GM12878 (cell line): ENCODE measurements at places on chromosomes 4 and X.

- no peaks in the 10 kb centered on the region for H3K4me1 ChIP-seq
- no peak for DNase-seq
Observed at GRCh38 chrX:50865311-50865710, 45.2 kb upstream of the BMP15 start.

DNA sequence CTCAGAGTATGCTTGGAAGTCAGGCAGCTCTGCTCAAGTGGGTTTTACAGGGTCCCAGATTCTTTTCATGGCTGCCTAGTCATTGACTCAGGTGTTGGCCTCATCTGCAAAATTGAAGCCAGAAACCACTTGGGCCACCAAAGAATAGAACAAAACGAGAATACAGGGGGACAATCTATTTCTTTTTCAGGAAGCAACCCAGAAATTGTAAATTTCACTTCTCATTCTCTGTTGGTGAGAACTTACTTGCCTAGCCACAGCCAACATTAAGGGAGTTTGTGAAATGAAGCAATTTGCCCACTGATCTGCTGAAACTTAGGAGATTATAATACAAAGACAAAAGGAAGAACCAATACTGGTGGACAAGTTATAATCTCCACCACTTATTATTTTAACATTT is 8.6 kb upstream of the TKTL2 start:
- H3K4me1 ChIP-seq, result peaks cover 12% of the 10 kb centered on the region; the same call in 1 of the 2 replicates
- no peaks in the 10 kb centered on the region for H3K36me3 ChIP-seq
- H3K4me3 ChIP-seq, result no peak overlapping the region

DNA sequence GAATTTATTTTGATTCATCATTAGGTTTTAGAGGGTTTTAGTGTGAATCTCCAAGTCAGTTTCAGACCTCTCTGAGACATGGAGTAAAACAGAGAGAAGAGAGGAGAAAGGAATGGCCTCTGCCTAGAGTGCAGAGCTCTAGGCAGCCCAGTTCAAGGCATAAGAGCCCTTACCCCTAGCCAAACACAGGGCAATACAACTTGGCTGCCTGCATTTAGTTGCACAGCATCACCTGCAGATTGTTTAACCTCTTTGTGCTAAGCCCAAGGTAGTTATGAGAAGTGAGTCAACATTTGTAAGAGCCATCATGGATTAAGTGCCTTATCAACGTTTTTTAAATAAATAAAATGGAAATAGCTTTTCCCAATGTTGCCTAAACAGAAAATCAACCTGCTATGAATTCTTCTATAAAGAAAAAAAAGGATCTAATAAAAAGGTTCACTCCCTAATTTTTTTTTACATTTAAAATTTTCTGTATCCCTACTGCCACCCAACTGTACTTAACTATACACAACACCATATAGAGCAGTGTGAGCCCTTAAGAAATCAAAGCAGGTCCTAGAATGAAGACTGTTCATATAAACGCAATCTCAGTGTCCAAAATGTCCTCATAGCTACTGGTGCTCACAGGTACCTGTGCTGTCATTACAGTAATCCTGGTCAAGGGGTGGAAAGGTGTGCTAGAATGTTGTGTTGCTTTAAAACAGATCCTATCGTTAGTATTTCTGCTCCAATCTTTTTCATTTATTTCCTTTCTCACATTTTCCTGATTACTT is 36.0 kb downstream of the PF4 start:
- no peak for DNase-seq
- no peak overlapping the region for H3K4me3 ChIP-seq
- no peak overlapping the region for H3K27ac ChIP-seq
- no peaks in the 10 kb centered on the region for H3K4me1 ChIP-seq
- H3K27me3 ChIP-seq, result peaks cover 2% of the 10 kb centered on the region
- no peaks in the 10 kb centered on the region for H3K36me3 ChIP-seq

GRCh38 chrX:123454712-123455431 is 270.8 kb downstream of the GRIA3 start:
- DNase-seq, result no peak
- no peaks in the 10 kb centered on the region for H3K27me3 ChIP-seq
- no peaks in the 10 kb centered on the region for H3K36me3 ChIP-seq
- H3K27ac ChIP-seq, result peak overlapping the region; percentile 4; the same call in 1 of the 2 replicates
- H3K4me1 ChIP-seq, result no peaks in the 10 kb centered on the region; the same call in 1 of the 2 replicates

DNA sequence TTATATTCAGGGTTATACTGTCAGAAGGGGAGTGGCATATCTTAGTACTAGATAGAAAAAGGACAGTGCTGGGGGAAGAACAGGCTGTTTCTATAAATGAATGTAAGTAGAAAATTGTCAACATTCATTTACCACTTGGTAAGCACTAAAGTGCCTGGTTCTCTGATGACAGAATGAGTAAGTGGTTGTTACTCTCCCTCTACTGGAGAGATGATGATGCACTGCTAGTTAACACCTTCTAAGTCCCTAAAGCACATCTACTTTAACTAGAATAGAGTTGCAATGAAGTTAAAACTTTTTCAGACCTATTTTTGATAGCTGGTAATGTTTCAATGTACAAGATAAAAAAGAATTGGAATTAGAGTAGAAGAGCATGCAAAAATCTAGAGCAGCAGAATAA is 214.5 kb downstream of the KLHL4 start:
- H3K4me3 ChIP-seq, result no peak overlapping the region
- no peaks in the 10 kb centered on the region for H3K36me3 ChIP-seq
- H3K27ac ChIP-seq, result no peak overlapping the region
- DNase-seq, result no peak
- H3K27me3 ChIP-seq, result no peaks in the 10 kb centered on the region

DNA sequence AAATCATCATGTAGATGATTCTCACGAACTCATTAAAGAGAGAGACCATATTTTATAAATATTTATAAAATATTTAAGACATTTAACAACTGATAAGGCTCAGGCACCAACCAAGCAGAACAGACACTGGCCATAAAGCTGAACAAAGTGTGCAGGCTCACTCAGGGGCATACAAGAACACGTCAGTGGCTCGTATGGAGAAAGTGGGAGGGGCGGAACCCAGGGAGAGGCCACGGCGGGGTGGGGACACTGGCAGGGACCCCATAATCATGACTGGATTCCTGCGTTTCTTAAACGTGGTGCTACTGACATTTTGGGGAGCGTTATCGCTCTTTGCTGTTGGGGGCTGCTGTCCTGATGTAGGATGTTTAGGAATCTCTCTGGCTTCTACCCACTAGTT is 31.3 kb upstream of the FAT1 start:
- H3K27me3 ChIP-seq, result no peaks in the 10 kb centered on the region
- no peak overlapping the region for H3K4me3 ChIP-seq
- no peak overlapping the region for H3K27ac ChIP-seq

DNA sequence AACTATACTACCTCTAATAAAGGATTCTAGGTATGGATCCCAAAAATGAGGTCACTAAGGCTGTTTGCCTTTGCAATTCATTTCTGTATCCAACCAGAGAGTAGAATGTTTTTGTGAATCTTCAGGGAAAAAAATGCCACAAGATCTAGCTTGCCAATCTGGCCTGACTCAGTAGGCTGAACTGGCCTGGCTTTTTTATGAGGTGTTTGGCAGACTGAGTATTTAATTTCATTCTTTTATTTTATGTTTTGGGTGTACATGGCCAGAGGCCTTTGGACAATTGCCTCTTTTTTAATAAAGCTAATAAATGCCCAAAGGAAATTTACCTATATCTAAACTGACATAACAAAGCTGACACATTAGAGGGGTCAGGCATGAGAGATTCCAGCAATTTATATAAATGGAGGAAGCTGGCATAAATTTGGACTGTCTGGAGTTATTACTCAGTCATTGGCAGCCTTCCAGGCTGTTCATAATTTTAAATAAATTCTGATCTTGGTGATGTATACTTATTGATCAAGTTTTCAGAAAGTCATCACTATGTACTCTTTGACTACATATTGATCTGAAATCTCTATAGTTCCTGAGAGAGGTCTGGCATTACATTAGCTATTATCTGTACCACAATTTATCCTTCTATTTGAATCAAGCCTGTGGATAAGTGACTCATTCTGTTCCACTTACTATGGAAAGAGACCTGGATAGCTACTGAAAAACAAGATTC is 376.4 kb upstream of the NOCT start:
- H3K4me1 ChIP-seq, result no peaks in the 10 kb centered on the region
- no peak overlapping the region for H3K4me3 ChIP-seq
- DNase-seq, result no peak
- H3K27me3 ChIP-seq, result no peaks in the 10 kb centered on the region
- H3K36me3 ChIP-seq, result no peaks in the 10 kb centered on the region

DNA sequence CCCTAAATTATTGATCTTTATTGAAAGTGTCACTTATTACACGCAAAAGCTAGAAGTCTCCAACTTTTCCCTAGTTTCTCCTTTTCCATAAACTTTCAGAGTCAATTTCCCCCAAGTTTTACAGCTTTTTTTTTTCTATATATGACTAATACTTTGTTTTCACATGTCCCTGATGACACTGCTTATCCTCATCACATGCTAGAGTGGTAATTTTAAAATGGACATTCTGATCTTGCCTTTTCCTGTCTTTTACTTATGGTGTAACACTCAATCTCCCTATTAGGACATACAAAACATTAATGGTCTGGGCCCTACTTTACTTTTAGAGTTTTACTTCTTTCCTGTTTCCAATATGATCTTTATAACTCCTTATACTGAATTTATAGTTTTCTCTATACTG is 112.6 kb downstream of the ANK2 start:
- H3K27me3 ChIP-seq, result no peaks in the 10 kb centered on the region
- no peaks in the 10 kb centered on the region for H3K36me3 ChIP-seq
- H3K27ac ChIP-seq, result no peak overlapping the region
- DNase-seq, result no peak

DNA sequence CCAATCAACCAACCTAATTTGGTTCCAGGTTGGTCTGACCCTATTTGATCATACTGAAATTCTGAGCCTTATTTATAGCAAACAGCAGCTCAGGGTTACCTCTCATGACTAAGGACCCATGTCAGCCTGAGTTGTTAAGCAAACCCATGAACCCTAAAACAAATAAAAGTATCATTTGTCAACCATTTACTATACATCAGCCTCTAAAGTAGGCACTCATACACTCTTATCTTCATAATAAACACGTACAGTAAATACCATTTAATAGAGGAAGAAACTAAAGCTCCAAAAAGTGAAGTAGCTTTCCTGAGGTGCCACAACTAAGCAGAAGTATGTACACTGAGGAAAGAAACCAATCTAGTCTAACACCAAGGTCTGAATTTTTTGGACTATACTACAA is 25.2 kb downstream of the MANBA start:
- peaks cover 5% of the 10 kb centered on the region for H3K36me3 ChIP-seq
- no peak for DNase-seq
- no peak overlapping the region for H3K4me3 ChIP-seq
- H3K4me1 ChIP-seq, result peaks cover 14% of the 10 kb centered on the region
- peak overlapping the region; percentile 52; the same call in 1 of the 2 replicates for H3K27ac ChIP-seq

DNA sequence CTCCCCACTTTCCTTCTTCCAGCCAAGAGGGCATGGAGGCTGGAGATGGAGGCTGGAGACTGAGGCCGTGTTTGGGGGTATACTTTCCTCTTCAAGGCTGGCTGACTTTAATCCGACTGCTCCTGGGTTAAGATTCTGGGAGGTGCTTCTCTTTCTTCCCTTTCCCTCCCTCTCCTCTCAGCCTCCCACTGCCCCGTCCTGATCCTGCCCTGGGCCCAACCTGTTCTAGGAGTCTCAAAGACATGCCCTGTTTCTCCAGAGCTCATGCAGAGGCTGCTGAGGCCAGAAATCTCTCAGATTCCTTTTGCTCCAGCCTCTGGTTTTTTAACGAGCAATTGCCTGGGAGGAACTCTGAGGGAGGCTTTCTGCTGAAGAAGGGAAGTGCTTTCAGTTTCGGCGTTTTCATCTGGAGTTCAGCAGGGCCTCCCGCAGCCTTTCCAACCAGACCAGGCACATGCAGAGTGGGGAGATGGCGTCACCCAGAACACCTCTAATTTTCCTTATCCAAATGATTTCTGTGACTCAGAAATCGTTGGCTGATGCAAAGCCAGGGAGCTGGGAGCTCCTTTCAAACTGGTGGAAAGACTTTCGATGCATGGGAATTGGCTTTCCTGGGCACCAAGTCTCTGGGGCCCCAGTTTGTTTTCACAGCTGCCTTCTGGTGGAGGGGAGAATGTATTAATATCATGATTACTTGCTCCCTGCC is 34.5 kb upstream of the FAM9C start:
- no peak for DNase-seq
- peak overlapping the region; percentile 81 for H3K27ac ChIP-seq
- H3K4me1 ChIP-seq, result peaks cover 94% of the 10 kb centered on the region

GRCh38 chrX:100376576-100376975 is 33.5 kb downstream of the PCDH19 start:
- H3K36me3 ChIP-seq, result no peaks in the 10 kb centered on the region
- no peak for DNase-seq
- no peak overlapping the region for H3K27ac ChIP-seq

- no peak overlapping the region for H3K27ac ChIP-seq
- no peak overlapping the region for H3K4me3 ChIP-seq
- H3K27me3 ChIP-seq, result no peaks in the 10 kb centered on the region
- no peaks in the 10 kb centered on the region for H3K4me1 ChIP-seq
- no peak for DNase-seq
- H3K36me3 ChIP-seq, result no peaks in the 10 kb centered on the region
Observed at GRCh38 chrX:68848189-68848940, 19.5 kb downstream of the EFNB1 start.

- no peak overlapping the region for H3K4me3 ChIP-seq
- no peak overlapping the region for H3K27ac ChIP-seq
- H3K4me1 ChIP-seq, result no peaks in the 10 kb centered on the region
- DNase-seq, result no peak
- no peaks in the 10 kb centered on the region for H3K36me3 ChIP-seq
Observed at GRCh38 chr4:172953896-172954568, 214.6 kb upstream of the GALNT7 start.

DNA sequence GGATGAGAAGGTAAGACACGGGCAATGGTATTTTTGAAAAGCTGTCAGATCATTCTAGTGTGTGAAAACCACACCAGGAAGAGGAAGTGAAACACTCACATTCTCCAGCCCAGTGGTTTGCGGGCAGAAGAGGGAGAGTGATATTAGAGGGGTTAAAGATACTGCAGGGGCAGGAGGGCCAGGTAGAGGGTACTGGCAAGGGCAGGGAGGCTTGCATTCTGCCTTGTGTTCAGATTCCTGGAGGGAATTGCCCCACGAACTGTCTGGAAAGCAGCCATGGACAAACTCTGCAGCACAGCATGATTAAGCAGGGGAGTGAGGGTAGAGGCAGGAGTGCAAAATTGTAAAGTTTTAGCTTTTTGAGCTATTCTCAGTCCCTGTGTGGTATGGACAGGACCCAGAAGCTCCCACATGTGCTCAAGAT is 30.9 kb downstream of the NIPAL1 start:
- H3K27ac ChIP-seq, result peak overlapping the region; percentile 71
- H3K36me3 ChIP-seq, result no peaks in the 10 kb centered on the region
- peak; percentile 84 for DNase-seq
- H3K4me1 ChIP-seq, result peaks cover 72% of the 10 kb centered on the region
